H1 (cell line): ENCODE measurements at places on chromosomes 11 and 22. TPM values are rescaled to one million over a fixed set of nuclear protein-coding genes. Genes with fewer than 3 reads are reported as not detected.
A peak's percentile ranks its signal among the peaks of the same experiment; 100 is the strongest.

The NUMA1 gene
- total RNA-seq = 107 and 108 TPM in 2 replicates

The DEUP1 gene
- total RNA-seq = 0.38 and 0.45 TPM in 2 replicates

The SYT12 gene
- 2.8 and 3.3 TPM in 2 replicates for total RNA-seq

The BDNF gene
- total RNA-seq = 5.4 and 6.0 TPM in 2 replicates

The GP1BB gene
- not detected in 2 replicates for total RNA-seq

The OR6T1 gene
- total RNA-seq = not detected in 2 replicates

The SYT7 gene
- 10.5 and 10.6 TPM in 2 replicates for total RNA-seq

The MUC15 gene
- not detected in 2 replicates for total RNA-seq

The OR51B4 gene
- total RNA-seq = not detected in 2 replicates

The TENM4 gene
- total RNA-seq = 7.2 and 8.8 TPM in 2 replicates

GRCh38 chr11:2302896-2303626, 1.2 kb downstream of the TSPAN32 start:
- DNase-seq = no peak
- H3K27ac ChIP-seq = no peak overlapping the region
- no peaks in the 10 kb centered on the region for H3K27me3 ChIP-seq
- no peaks in the 10 kb centered on the region for H3K4me1 ChIP-seq

DNA sequence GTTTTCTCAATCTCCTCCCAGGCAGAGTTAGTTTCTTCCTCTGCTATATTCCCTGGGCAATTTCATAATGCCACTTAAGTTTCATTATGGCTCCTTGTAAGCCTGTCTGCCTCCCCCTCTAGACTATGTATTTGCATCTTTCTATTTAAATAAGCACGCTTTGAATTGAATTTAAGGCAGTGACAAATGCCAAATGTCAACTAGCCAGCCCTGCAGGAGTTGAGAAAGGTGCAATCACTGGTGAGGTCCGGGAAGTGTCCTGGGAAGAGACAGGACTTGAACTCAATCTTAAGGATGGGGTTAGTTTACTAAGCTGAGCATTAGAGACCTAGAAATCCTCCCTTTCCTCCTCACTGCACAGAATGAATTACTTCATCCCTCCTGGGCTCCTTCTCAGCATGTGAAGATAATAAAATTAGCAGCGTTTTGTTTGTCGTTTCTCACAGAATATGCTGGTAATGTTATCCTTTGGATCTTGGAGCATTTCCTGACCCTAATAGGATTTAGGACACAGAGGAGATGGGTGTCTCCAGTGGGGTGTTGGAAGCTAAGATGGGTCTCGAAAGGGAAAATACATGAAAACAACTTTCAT, 1.6 kb downstream of the TCP11L1 start:
- H3K4me1 ChIP-seq = peaks cover 4% of the 10 kb centered on the region; the same call in 1 of the 2 replicates
- no peak overlapping the region for H3K27ac ChIP-seq
- peak overlapping the region; percentile 78 for H3K4me3 ChIP-seq
- no peaks in the 10 kb centered on the region for H3K27me3 ChIP-seq
- DNase-seq = no peak
- no peaks in the 10 kb centered on the region for H3K36me3 ChIP-seq

- 0 out of 2 replicates have a peak, but pooled peaks cover 2% of the 10 kb centered on the region for H3K36me3 ChIP-seq
- H3K27me3 ChIP-seq = no peaks in the 10 kb centered on the region
- no peak overlapping the region for H3K27ac ChIP-seq
- no peak for DNase-seq
- H3K4me3 ChIP-seq = no peak overlapping the region
Measured at GRCh38 chr11:65708451-65708850, 3.6 kb upstream of the KAT5 start.

GRCh38 chr11:124605719-124606118, 5.5 kb upstream of the PANX3 start:
- no peaks in the 10 kb centered on the region for H3K36me3 ChIP-seq
- H3K4me3 ChIP-seq = no peak overlapping the region
- H3K27ac ChIP-seq = no peak overlapping the region
- no peaks in the 10 kb centered on the region for H3K4me1 ChIP-seq
- no peak for DNase-seq
- H3K27me3 ChIP-seq = no peaks in the 10 kb centered on the region

- no peaks in the 10 kb centered on the region for H3K36me3 ChIP-seq
- no peak overlapping the region for H3K4me3 ChIP-seq
- no peaks in the 10 kb centered on the region for H3K27me3 ChIP-seq
- peaks cover under 1% of the 10 kb centered on the region for H3K4me1 ChIP-seq
- no peak for DNase-seq
- no peak overlapping the region for H3K27ac ChIP-seq
Measured at GRCh38 chr11:35146074-35146521, 7.1 kb downstream of the CD44 start.

- peak within 1 kb of the TSS; percentile 100 for H3K27ac ChIP-seq
- H3K4me3 ChIP-seq = peak within 1 kb of the TSS; percentile 90
- DNase-seq = peak; percentile 72
Measured at GRCh38 chr22:41092023-41092817, at the start of gene EP300. TSS of gene EP300 (plus strand) at chr22:41092592. CDS start at chr22:41093005, 413 bp downstream.

DNA sequence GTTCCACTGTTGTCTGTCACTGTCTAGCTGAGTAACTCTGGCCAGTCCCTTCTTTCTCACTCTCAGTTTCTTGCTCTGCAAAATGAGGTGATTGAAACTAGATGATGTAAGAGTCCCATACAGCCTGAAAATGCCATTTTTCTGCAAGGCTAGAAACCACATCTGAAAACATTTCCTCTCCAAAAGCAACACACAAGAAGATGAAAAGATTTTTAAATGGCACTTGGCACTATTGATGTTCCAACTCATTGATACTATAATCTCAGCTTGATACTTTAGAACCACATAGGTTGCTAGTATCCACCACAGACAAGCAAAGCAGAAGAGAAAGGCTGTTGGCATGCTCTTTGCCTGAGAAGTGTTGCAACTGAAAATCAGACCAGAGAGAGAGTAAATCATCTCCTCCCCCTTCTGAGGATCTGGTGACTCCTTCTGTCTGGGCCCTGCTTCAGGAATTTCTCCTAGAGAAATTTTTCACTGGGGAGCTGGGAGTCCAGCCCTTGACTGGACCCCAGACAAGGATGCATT, 1217.9 kb downstream of the LRRC4C start:
- no peak overlapping the region for H3K27ac ChIP-seq
- H3K4me1 ChIP-seq = no peaks in the 10 kb centered on the region
- DNase-seq = no peak
- H3K4me3 ChIP-seq = no peak overlapping the region
- H3K36me3 ChIP-seq = no peaks in the 10 kb centered on the region
- H3K27me3 ChIP-seq = no peaks in the 10 kb centered on the region

DNA sequence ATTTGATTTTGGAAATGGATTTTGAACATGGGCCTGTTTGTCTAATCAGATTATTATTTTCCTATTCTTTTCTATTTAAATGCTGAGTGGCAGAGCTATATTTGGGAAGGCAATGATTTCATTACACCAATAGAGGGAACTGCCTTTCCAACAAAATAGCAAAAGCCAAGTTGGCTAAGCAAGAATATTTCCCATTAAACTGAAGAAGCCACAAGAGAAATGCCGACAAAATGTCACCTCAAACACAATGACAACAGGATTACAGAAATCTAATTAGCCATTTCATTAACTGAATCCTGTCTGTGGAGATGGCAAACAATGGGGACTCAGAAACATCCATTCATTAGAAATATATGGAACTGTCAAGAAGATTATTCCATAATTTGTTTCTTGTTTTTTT, 1593.1 kb upstream of the RAG2 start:
- H3K4me3 ChIP-seq = no peak overlapping the region
- no peaks in the 10 kb centered on the region for H3K27me3 ChIP-seq
- no peak overlapping the region for H3K27ac ChIP-seq
- H3K36me3 ChIP-seq = no peaks in the 10 kb centered on the region; the same call in 1 of the 2 replicates
- DNase-seq = no peak

- H3K27ac ChIP-seq = no peak overlapping the region
- H3K27me3 ChIP-seq = peaks cover 15% of the 10 kb centered on the region
- H3K36me3 ChIP-seq = no peaks in the 10 kb centered on the region
- H3K4me3 ChIP-seq = no peak overlapping the region
- DNase-seq = no peak
Measured at GRCh38 chr11:44564670-44565210, 723 bp upstream of the CD82 start.

DNA sequence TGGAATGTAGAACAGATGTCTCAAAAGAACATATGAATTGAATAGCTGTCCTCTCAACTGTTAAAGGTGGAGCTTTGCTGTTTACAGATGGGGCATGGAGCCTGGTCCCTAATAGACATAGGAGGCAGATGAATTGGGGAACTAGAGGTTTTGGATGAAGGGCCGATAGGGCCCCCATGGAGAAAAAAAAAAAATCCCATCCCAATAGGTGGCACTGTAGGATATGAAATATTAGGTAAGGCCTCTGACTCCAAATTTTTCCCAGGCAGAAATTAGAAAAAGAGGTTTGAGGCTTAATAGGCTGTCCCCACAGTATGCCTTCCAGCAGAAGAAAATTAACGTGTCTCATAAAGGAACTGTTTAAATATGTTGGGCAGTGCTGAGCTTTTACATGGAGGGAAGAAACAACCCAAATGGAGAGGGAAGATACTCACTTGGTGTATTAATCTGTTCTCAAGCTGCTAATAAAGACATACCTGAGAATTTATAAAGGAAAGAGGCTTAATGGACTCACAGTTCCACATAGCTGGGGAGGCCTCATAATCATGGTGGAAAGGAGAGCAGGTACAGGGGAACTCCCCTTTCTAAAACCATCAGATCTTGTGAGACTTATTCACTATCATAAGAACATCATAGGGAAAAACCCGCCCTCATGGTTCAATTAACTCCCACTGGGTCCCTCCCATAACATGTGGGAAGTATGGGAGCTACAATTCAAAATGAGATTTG, 30.1 kb upstream of the TMEM45B start:
- H3K27me3 ChIP-seq = no peaks in the 10 kb centered on the region
- no peaks in the 10 kb centered on the region for H3K36me3 ChIP-seq
- H3K4me3 ChIP-seq = no peak overlapping the region
- no peak for DNase-seq
- H3K4me1 ChIP-seq = no peaks in the 10 kb centered on the region

- DNase-seq = no peak
- no peak overlapping the region for H3K27ac ChIP-seq
- H3K4me1 ChIP-seq = no peaks in the 10 kb centered on the region
- H3K27me3 ChIP-seq = no peaks in the 10 kb centered on the region
- H3K4me3 ChIP-seq = no peak overlapping the region
Measured at GRCh38 chr11:92504004-92504403, 279.4 kb downstream of the FAT3 start.

- H3K27ac ChIP-seq = no peak overlapping the region
- H3K36me3 ChIP-seq = no peaks in the 10 kb centered on the region
- no peak overlapping the region for H3K4me3 ChIP-seq
- DNase-seq = no peak
- H3K4me1 ChIP-seq = no peaks in the 10 kb centered on the region
- no peaks in the 10 kb centered on the region for H3K27me3 ChIP-seq
Measured at GRCh38 chr11:1049071-1049405, 12.5 kb upstream of the MUC6 start.

DNA sequence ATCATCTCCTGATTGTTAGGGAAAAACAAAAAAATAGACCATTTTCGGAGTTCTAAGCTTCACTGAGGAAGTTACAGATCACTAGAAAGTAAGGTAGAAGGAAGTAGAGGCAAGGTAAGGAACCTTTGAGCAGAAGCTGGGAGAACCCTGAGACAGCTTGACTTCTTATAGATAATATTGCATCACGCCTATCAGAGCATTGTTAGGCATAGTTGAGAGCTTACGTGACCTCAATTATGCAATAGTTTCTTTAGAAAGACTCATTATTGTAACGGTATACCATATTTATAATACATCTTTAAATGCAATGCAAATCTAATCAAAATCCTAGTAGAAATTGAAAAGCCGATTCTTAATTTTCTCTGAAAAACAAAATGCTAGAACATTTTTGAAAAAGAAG, 4.9 kb downstream of the TBRG1 start:
- no peaks in the 10 kb centered on the region for H3K27me3 ChIP-seq
- DNase-seq = no peak
- H3K4me3 ChIP-seq = no peak overlapping the region
- H3K4me1 ChIP-seq = peaks cover 2% of the 10 kb centered on the region; the same call in 1 of the 2 replicates
- H3K27ac ChIP-seq = no peak overlapping the region

DNA sequence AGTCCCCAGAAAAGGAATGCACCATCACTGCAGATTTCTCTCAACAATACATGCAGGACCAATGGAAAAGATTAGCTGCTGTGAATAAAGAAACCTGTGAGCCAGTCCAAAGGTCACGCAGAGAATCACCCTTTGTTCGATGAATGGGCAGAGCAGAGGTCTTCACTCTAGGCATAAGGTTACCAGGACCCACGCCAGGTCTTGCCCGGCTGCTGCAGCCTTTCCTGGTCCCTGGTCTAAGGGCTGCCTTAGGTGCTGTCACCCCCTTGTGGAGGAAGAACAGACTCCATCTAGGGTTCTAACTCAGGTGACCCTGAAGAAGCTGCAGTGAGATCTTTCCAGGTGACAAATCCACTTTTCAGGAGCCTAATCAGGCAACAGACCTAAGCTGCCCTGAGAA, 29.0 kb upstream of the NAP1L4 start:
- DNase-seq = no peak
- no peak overlapping the region for H3K27ac ChIP-seq
- no peaks in the 10 kb centered on the region for H3K4me1 ChIP-seq
- H3K36me3 ChIP-seq = peaks cover 34% of the 10 kb centered on the region
- no peaks in the 10 kb centered on the region for H3K27me3 ChIP-seq

GRCh38 chr22:36853407-36854099, 7.3 kb upstream of the NCF4 start:
- H3K4me3 ChIP-seq = no peak overlapping the region
- DNase-seq = peak; percentile 96
- H3K36me3 ChIP-seq = no peaks in the 10 kb centered on the region
- peaks cover 1% of the 10 kb centered on the region for H3K27me3 ChIP-seq
- no peak overlapping the region for H3K27ac ChIP-seq
- H3K4me1 ChIP-seq = no peaks in the 10 kb centered on the region
